Sciatic nerve (tissue), 2 donors: ENCODE measurements at places on chromosomes 4 and X. TPM values are rescaled to one million over a fixed set of nuclear protein-coding genes. Genes with fewer than 3 reads are reported as not detected.

HSFX1 gene
- total RNA-seq, result 2.9 TPM

ACOT9 gene
- 42.4 TPM for total RNA-seq

FAM47E gene
- 2.5 TPM for total RNA-seq

TREX2 gene
- 1.7 TPM for total RNA-seq

GPAT3 gene
- total RNA-seq, result 7.8 TPM

XG gene
- total RNA-seq, result 4.0 TPM

GAGE12F gene
- total RNA-seq, result not detected

IL2 gene
- not detected for total RNA-seq

ARSD gene
- 20.1 TPM for total RNA-seq

DDIT4L gene
- total RNA-seq, result 11.5 TPM

MSX1 gene
- 7.5 TPM for total RNA-seq

CT45A8 gene
- total RNA-seq, result not detected

SUPT20HL1 gene
- total RNA-seq, result not detected

NLGN4X gene
- total RNA-seq, result 17.9 TPM

SSR4 gene
- 110 TPM for total RNA-seq

PF4V1 gene
- not detected for total RNA-seq

HDAC6 gene
- total RNA-seq, result 106 TPM

NAA11 gene
- not detected for total RNA-seq

SLITRK2 gene
- 10.8 TPM for total RNA-seq

F11 gene
- total RNA-seq, result not detected

MAGEB1 gene
- not detected for total RNA-seq

TMPRSS11A gene
- not detected for total RNA-seq

CXCL3 gene
- total RNA-seq, result 6.9 TPM

GALNTL6 gene
- 0.22 TPM for total RNA-seq

SSX3 gene
- total RNA-seq, result not detected

FBXW7 gene
- total RNA-seq, result 85.0 TPM

SSX4 gene
- total RNA-seq, result not detected

STOX2 gene
- 19.2 TPM for total RNA-seq

ATP8A1 gene
- 54.6 TPM for total RNA-seq

NUDT10 gene
- total RNA-seq, result 2.5 TPM

ADH7 gene
- total RNA-seq, result not detected

PFKFB1 gene
- 2.2 TPM for total RNA-seq

NR3C2 gene
- total RNA-seq, result 26.2 TPM

FAM149A gene
- total RNA-seq, result 17.2 TPM

BTK gene
- 9.7 TPM for total RNA-seq

PDZD4 gene
- 36.6 TPM for total RNA-seq

NXF3 gene
- total RNA-seq, result 0.94 TPM

RASSF6 gene
- total RNA-seq, result not detected

AREG gene
- total RNA-seq, result 0.76 TPM

FGFBP2 gene
- total RNA-seq, result 129 TPM
